ENCODE measurements at places on chromosomes 4 and X. TPM values are rescaled to one million over a fixed set of nuclear protein-coding genes. Genes with fewer than 3 reads are reported as not detected.

Gene PDE6B
- 4.1 TPM for total RNA-seq

Gene PPEF2
- total RNA-seq = not detected

Gene SLC6A14
- under 0.01 TPM for total RNA-seq

Gene EVC
- 9.7 TPM for total RNA-seq

Gene TEX13D
- not detected for total RNA-seq

Gene PPP1R2C
- not detected for total RNA-seq

Gene BEX5
- total RNA-seq = 1.0 TPM

Gene PTCHD1
- not detected for total RNA-seq

Gene FRMPD3
- total RNA-seq = under 0.01 TPM

Gene ETDB
- total RNA-seq = not detected

GRCh38 chrX:81259020-81259713, 57.3 kb downstream of the SH3BGRL start:
- no peak for DNase-seq

- DNase-seq = no peak
Measured at GRCh38 chrX:37989304-37989703, 17.0 kb upstream of the SYTL5 start.

DNA sequence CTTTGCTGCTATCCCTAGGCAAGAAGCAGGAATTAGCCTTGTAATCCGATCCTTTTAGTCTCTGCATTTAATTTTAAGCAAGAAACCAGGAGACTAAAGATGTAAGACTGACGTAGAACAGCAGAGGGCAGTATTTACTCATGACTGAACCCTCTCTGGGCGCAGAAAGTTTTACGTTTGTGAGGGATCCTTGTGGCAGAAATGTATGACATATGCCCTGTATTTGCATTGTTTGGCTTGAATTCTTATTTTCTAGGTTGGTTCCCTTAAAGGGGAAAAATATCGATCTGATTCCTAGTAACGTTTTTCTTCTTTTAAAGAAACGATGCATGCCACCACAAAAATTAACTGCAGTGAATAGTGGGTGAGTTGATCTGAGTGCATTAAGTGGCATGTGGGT, 1.3 kb upstream of the FAT4 start:
- no peak for DNase-seq

DNA sequence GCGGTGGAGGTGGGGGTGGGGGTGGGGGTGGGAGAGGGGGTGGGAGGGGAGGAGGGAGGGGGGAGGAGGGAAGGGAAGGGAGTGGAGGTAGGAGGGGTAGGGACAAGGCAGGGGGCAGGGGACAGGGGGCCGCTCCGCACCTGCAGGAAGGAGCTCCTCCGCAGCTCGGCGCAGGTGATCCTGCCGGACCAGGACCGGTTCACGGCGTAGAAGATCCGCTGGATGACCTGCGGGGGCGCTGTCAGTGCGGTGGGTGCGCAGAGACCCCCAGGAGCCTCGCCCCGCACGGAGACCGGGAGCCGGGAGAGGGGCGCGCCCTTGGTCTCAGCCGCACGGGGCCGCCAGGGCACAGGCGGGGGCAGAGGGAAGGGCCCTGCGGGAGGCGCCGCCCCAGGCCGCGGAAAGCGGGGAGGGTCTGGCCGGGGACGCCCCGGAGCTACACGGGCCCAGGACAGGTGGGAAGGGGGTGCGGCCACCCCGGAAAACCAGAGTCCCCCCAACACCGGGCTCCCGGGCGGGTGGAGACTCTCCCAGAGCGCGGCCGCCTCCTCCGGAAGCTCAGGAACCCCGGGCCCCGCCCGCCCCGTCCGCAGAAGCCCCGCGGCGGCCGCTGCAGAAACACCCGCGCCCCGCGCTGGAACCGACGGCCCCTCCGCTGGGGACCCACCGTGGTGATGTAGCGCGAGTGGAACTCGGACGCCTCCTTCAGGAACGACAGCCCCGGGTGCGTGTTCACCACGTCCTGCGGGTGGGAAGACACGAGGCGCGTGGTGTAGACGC, 27.6 kb upstream of the GTPBP6 start:
- no peak for DNase-seq

DNA sequence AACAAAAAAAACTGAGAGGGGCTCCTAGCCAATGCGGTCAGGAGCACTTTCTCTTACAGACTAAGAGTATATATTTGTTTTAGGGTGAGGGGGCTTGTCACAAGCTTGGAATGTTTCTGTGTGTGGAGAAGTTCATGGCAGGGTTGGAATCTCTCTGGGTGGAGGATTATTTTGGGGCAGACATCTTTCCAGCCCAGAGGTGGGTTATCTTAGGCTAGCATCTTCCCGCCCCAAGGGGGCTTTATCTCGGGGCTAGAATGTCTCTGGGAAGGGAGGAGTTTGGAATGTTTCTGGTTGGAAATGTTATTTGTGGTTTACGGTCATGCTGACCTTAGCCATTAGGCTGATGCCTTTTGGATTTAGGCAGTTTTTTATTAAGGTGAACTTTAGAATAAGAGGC, 205.7 kb downstream of the RELL1 start:
- no peak for DNase-seq

DNA sequence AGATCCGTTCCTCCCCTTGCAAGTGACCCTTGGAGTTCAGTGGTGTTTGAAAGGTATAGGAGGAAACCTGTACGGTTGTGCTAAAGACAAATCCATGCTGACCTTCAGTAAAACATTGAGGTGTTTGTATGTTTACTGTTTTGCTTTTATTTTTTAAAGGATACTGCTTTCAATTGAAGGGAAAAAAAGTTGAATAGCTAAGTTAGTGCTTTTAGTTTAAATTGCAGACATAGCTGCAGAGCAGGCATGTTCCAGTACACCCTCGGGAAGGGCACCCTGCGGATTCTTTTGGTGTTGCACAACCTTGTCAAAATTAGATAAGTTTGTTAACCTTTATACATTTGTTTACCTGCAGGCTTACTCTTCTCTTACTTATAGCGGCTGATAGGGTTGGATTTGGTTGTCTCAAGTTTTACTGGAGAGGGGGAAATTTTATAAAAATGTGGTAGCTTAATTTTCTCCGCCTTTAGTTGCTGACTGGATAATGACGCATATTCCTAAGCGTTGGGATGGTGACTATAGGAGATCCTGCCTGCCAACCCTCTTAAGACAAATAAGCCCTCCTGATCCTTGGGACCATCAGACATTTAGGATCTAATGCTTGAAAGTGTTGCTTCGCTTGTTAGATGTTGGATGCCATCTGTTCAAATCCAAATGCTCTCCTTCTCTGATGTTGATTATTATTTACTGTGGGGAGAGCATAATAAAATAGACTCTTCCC, 2.0 kb downstream of the RAPGEF2 start:
- DNase-seq = no peak

- no peak for DNase-seq
Measured at GRCh38 chrX:102892103-102892502, 45.0 kb upstream of the RAB40AL start.

- no peak for DNase-seq
Measured at GRCh38 chr4:157372567-157372966, 152.0 kb downstream of the GRIA2 start.

GRCh38 chr4:80202190-80202711, 4.9 kb downstream of the PRDM8 start:
- DNase-seq = no peak

- no peak for DNase-seq
Measured at GRCh38 chr4:99816545-99817308, at the start of gene DAPP1. Gene DAPP1 (plus strand): TSS chr4:99816827. CDS start chr4:99816914, 87 bp downstream.

- no peak for DNase-seq
Measured at GRCh38 chrX:109855501-109855900, 122.4 kb upstream of the ACSL4 start.

DNA sequence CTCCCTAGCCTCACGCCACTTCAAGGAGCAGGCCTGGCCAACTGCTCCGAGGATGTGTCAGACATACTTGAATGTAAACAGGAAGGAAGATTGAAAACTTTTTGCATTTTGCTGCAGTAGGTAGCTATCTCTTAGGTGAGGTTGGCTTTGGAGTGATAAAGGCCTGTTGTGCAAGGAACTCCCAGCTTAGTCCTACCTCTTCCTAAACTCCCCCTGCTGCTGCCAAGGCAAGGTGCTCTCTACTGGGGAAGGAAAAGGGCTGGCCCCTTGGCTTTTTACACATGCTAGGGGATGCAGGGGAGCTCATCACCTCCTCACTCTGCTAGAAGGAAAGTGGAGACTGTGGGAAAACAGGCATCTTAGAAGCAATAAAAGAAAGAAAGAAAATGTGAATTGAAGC, 10.7 kb upstream of the BRS3 start:
- DNase-seq = no peak

DNA sequence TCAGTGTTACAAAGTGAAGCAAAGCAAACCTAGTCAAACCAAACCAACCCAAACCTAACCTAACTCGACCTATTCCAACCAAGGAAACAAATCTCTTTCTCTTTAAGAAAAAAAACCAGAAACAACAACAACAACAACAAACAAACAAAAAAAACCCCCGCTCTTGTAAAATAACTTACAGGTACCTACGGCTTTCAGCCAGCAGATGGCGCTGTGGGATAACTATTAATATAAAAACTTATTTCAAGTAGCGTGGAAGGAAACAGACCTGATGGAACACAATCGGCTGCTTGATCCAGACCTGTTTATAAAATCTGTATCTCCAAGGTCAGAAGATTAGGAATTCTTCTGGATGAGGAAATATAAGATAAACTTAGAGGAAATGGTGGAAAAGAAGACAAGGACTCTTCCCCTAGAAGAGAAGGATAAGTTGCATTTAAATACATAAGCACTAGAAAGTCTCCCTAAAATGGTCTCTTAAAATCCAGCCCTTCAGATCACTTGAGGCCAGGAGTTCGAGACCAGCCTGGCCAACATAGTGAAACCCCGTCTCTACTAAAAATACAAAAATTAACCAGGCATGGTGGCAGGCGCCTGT, 34.4 kb upstream of the CDKL5 start:
- DNase-seq = no peak

DNA sequence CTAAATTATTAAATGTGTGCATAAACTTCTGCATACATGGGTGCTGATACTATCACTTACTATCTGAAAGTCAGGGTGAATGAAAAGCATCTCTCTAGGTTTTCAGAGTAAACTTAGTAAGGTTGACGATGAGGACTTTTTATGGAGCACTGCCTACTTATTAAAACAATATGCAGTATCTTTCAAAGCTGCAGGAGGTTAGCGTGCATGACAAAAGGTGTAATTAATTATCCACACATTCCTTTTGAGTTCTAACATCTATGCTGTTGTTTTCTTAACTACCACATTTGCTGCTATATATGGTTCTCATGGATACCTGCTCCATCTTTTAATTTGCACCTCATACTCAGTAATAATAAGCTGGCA, 256.2 kb downstream of the FSTL5 start:
- no peak for DNase-seq

DNA sequence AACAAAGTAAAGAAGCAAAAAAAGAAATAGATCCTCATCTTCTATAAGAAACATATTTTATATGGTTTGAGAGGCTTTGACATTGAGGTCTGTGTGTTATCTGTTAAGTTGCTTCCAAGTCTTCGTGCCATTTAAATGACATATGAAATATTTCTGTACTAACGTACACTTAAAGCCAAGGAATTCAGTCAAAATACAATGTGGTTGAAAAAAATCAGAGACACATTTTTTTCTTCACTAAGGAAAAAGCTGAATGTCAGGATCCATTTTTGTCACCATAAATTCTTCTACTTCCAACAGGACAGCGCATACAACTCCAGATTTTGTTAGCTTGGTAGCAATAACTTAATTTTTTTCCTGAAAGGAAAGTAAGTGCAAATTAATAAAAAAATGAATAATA, 168.5 kb downstream of the FAT4 start:
- no peak for DNase-seq

DNA sequence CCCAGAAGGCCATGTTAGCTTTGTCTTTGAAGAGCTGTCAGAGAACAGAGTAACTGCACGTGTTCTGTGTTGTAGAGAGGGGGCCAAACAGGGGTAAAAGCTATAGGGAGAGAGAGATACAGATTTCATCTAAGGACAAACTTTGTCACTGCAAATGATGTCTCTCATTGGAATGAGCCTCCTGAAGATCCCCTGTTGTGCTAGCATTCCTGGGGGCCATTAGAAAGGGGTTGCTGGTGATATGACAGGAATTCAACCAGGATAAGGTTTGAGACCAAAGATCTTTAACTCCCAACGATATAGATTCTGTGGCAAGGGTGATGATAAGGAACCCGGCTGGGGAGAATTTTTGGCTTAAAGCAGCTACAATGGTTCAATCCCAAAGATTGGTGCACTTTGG, 16.8 kb downstream of the MID1 start:
- no peak for DNase-seq

DNA sequence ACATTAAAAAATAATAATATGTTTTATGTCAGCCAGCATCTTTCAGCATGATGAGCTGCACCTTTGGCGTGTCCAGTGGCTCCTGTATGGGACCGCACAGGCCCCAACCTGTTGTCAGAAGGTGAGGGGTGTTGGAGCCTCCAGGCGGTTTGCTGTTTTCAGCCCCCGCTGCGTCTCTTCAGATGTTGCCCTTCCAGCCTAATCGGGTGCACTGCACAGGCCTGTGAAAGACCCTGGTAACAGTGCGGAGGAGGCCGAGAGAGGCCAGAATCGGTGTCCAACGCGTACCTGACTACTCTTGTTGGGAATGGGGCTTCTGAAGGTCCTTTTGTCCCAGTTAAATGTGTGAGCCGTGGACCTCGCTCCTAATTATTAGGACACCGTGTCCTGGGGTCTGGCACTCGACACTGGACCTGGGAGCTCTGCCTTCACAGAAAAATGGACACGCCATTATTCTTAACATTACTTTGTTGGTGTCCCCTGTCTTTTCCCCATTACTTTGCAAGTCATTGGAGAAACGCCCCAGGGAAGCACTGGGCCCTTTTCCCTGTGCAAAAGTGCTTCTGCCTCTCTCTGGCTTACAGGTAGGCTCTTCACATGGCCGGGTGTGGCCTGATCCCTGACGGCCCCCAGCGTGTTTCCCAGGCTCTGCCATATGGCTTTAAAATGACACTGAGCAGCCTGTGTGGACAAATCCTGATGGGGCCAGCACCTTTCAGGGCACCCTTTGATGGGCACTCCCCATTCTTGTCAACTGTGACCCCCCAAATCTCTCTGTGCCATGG, 51.2 kb downstream of the TBC1D14 start:
- DNase-seq = no peak

GRCh38 chr4:118034053-118034785, at the start of gene NDST3:
Gene NDST3 (plus strand): TSS chr4:118034486. CDS start chr4:118053911, 19,425 bp downstream.
- DNase-seq = no peak

- DNase-seq = no peak
Measured at GRCh38 chr4:187227907-187228704, 504.4 kb upstream of the FAT1 start.

DNA sequence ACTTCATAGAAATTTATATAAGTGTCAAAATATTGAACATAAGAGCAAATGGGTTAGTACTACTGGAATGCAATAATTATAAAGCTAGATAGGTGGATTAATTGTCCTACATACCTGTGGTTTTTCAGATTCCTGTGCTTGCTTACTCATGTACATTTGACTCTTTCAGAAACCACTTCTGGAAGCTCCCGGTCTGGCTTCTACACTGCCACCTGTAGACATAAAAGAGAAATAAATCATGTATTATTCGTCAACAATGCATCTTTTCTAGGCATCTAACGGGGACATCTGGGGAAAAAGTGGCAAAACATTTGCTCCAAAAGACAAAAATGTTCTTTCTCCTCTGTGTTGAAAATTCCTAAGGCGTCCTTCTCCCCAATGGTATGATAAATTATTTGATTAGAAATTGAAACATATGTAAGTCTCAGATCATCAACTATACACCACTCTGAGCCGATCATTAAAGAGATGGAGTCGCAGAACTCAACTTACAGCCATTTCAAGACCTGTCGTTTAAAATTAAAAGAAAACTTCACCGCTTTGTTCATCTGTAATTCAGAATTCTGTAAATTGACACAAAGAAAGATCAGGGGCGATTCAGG, 648.7 kb upstream of the DIPK2B start:
- peak; percentile 61 for DNase-seq

Measured in epithelial cell of proximal tubule (primary cell).